MCF 10A (cell line): ENCODE measurements at places on chromosomes 12 and 14. TPM values are rescaled to one million over a fixed set of nuclear protein-coding genes. Genes with fewer than 3 reads are reported as not detected.

ATF7 gene
- total RNA-seq = 39.6 and 40.8 TPM in 2 replicates

SLC10A1 gene
- not detected in 2 replicates for total RNA-seq

DHH gene
- not detected in 2 replicates for total RNA-seq

GRCh38 chr12:51496895-51497294 lies 72.3 kb downstream of the SLC4A8 start:
- DNase-seq = no peak
